Activated T-cell treated with anti-CD3 and anti-CD28 coated beads, Interleukin-2, amount 50 U/mL, for 4 hours (primary cell): ENCODE measurements at places on chromosomes 6 and 20.

DNA sequence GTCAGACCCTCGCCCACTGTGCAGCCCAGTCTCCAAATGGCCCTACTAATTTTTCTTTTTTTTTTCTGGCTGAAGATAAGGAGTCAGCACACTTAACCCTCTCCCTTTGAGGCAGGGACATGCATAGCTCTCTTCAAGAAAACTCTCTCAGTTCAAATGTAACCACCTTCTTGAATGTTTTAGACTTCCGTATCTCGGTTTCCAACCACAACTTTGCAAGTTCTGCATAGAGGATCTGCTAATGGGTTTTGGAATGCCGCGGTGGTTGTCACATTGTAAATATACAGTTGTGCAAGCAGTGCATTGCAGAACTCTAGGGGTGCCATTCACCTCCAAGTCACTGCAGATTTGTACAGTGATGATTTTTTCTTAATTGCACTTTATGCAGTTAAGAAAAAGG lies 59.4 kb upstream of the SLC35B3 start:
- no peak for DNase-seq

DNA sequence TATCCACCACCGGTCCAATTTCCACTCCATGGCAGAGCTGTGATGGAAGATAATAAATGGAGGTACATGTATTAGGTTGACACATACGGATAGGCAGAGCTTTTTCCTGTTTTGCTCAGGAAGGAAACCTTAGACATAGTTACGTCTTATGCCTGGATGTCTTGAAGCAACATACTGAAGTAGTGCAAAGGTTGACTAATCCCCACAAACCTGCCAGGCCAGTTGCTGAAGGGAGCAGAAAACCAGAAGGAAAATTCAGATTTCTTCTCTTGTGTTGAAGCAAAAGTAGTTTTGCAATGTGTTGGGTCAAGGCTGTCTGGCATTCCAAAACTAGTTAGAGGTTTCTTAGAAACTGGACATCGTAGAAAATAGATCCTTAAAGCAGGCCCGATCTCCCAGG lies 68.7 kb downstream of the PHACTR1 start:
- DNase-seq, result no peak

DNA sequence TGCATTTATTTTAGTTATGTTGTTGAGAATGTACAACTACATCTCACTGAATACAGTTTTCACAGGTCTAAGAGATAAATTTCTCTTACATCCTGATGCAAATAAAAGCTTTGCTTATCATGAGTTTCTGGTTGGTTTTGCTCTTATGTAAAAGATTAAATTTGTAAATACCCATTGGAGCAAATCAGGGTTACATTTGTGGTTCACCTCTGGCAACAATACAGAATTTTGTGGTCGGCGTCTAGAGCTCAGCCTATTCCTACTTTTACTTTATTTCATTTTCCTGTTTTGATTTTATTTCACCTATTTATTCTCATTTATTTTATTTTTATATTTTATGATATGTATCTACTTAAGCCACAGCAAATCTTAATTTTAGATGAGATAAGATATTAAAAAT lies 271.9 kb upstream of the MARCKS start:
- DNase-seq, result no peak

DNA sequence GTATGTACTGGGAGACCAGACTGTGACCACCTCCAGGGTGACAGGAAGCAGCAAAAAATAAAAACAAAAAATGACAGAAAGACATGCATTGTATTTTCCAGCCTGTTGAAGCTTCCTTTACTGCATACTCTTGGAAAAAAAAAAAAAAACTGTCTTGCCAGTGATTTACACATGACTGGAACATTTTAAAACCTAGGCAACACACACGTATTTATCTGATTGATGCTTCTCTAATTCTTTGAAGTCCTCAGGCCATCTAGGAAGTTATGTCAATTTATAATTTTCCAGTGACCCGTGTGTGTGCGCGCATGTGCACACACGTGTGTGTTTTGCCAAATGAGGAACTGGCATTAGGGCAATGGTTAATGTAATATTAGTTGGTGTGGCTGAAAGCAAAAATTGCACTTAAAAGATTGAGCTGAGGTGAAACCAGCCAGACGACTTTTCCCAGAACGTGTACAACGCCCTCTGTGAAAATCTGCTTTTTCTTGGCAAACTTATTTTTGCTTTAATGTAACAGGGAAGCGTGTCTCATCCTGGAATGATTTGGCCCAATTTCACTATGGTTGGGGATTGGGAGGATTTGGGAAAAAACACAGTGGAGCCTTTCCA lies 315.2 kb downstream of the TFAP2A start:
- DNase-seq, result no peak
